ENCODE measurements at places on chromosomes 16 and 17.

GRCh38 chr16:19354371-19354770 is 63.3 kb upstream of the TMC5 start:
- DNase-seq = no peak

DNA sequence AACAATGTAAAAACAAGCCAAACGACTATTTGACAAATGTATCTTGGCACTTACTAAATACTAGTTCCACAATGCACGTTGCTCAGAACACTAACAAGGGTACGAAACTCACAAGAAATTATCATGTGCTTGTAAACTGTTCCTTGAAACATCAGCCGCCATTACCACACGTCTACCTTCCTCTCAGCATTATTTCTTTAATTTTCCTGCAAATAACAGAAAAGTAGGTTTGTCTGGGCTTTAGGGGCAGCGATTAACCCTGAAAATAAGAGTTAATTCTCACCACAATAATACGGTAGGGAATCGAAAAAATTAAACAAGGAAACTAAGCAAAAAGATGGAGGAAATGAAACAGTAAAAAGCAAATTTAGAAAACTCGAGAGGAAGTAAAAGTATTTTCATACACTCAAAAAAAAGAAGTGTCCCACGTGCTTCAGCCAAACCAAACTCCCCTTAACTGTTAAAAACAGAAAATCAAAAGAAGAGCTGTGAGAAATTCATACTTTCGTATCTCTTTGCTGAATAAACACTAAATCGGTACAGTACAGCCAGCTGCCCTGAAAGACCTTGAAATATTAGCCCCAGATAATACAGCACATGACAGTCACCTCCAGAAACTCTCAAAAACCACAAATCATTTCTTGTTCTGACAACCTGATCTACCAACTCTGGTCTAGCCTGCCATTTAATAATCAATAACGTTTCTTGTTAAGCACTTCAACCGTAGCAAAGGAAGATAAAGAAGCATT is 1.2 kb downstream of the ARHGAP17 start:
- peak; percentile 1 for DNase-seq

GRCh38 chr16:6483469-6484033 is 849.1 kb upstream of the RBFOX1 start:
- peak; percentile 86 for DNase-seq

GRCh38 chr16:47727131-47727530 is 266.0 kb downstream of the PHKB start:
- DNase-seq = no peak

- DNase-seq = peak; percentile 79
Observed at GRCh38 chr17:45284176-45285140, 22.6 kb upstream of the SPATA32 start.

- DNase-seq = peak; percentile 88
Observed at GRCh38 chr17:50865060-50865867, 890 bp downstream of the TOB1 start.

DNA sequence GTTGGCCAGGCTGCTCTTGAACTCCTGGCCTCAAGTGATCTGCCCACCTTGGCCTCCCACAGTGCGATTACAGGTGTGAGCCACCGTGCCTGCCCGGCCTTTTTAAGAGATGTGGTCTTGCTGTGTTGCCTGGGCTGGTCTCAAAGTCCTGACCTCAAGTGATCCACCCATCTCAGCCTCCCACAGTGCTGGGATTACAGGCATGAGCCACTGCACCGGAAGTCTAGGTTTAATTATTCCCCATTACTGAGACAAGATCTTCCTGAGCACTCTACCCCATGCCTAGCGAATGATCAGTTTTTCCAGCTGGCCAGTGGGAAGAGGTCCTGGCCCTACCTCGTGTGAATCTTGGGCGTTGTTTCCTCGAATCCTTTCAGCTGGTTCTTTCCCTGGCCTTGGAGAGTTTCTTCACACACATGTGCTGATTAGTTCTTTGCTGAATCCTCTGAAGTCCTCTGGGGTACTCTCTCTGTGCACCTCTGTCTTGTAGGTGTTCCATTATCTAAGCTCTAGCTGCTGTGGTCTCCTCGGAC is 18.9 kb downstream of the C16orf54 start:
- no peak for DNase-seq

DNA sequence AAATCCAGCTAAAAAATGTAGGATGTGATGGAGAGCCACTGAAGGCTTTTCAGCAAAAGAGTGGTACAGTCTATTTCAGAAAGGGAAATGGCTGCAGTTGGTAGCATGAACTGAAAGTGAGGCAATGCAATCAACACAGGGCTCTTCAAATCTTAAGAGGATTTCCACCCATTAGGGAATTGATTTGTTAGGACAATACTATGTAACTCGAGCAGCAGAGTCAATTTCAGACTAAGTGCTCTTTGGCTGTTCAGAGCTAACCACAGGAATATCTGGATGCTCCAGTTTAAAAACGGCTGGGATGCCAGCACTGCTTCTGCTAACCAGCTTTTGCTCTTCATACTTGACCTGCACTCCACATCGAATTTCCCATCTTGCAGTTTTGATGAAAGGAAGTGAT is 24.6 kb downstream of the CACNG1 start:
- DNase-seq = no peak

DNA sequence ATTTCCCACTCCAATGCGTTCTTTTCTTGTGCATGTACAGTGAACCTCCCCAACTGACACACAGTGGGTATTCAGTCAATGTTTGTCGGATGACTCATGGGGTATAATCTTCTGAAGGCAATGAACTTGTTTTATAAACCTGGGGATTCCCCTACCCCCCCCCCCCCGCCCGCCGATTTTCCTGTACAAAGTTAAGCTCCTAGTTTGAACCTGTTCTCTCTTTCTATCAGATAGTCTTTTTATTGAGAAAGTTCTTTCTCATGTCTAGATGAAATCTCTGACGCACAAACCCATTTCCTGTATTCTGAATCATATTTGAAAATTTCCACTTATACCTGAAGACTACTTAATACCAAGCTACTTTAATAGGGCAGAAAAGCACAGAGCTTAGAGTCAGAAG is 338.3 kb downstream of the CA10 start:
- DNase-seq = no peak

DNA sequence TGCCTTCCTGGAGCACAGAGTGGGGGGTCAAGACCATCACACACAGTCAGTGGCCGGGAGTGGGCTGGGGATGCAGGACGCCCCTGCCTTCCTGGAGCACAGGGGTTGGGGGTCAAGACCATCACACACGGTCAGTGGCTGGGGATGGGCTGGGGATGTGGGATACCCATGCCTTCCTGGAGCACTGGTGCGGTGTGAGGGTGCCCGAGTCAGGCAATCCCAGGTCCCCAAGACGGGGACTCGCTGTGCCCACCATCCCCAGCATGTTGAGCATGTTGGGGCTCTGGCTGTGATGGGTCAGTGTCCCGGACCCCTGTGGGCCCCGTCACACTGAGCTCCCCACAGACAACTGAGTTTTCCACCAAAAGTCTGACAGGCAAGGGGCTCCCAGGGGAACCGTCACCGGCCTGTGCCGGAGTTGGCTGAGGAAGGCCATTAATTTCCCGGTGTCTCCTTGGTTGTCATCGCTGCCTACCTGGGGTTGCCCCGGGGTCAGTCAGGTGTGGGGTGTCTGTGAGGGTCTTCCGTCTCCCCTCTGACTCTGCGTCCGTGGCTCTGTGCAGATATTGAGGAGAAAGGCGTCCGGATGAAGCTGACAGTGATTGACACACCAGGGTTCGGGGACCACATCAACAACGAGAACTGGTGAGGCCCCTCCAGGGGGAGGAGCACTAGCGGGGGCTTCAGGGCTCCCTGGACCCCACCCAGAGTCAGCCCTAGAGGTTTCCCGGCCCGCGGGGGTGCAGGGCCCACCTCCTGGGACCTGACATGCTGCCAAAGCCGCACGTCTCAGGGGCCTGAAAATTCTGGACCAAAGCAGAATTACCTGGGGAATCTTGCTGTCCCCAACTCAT is 347.1 kb downstream of the SEC14L1 start:
- DNase-seq = no peak

GRCh38 chr16:72807245-72807644 is 240.7 kb downstream of the ZFHX3 start:
- DNase-seq = no peak

- DNase-seq = peak; percentile 95
Observed at GRCh38 chr16:49855280-49855821, 561 bp downstream of the ZNF423 start.

DNA sequence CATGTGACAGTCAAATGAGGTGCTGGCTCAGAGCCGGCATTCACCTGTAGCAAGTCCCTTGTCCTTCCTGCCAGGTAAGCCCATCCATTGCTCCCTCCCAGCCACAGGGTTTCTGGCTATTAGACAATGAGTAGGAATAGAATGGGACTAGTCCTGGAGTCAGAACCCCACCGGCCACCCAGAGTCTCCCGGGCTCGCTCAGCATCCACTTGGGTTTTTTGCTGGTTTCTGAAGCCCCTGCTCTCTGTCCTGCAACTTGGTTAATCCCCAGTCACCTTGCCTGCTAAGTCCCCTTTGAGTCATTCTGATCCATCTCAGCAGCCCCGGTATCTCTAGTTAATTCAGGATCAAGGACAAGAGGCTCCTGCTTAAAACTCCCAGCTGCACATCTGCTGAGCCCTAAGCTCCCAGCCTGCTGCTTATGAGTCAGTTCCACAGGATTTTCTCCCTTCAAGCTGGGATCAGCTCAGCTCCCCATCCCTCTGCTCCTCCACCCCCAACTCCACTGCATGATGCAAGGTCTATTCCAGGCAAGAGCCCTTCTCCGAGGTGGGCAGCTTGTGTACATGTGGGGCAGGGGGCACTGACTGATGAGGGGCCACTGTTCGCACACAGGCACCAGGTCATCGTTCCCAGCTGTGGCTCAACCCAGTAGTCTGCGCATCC is 19.9 kb upstream of the MRPS23 start:
- DNase-seq = no peak

DNA sequence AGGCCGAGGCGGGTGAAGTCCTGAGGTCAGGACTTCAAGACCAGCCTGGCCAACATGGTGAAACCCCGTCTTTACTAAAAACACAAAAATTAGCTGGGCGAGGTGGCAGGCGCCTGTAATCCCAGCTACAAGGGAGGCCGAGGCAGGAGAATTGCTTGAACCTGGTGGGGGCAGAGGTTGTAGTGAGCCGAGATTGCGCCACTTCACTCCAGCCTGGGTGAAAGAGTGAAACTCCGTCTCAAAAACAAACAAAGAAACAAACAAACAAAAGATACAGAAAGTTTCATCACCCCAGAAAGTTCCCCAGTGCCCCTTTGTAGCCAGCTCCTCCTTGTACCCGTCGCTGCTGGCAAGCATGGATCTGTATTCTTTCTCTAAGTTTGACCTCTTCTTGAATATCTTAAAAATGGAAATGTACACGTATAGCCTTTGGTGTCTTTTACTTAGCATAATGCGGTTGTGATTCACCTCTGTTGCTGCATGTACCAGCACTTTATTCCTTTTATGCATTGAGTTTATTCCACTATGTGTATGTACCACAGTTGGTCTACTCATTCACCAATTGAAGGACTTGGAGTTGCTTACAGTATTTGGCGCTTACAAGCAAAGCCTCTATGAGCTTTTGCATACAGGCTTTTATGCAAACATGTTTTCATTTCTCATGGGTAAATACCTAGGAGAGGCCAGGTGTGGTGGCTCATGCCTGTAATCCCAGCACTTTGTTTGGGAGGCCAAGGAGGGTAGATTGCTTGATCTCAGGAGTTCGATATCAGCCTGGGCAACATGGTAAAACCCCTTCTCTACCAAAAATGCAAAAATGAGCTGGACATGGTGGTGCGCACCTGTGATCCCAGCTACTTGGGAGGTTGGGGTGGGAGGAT is 87.5 kb upstream of the CLEC18A start:
- no peak for DNase-seq

GRCh38 chr17:6313835-6314234 is 121.1 kb downstream of the AIPL1 start:
- DNase-seq = peak; percentile 45

DNA sequence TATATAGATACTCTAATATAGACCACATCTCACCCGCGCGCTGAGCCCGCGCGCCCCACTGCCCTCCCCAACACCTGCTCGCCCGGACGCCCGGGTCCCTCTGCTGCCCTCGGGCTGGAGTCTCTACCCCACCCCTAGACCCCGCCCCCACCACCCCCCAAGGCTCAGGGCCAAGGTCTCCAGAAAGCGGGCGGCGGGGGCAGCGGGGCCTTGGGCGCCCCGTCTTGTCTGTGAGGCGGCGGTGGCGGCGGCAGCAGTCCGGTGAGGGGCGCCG is 2.6 kb downstream of the HES7 start:
- no peak for DNase-seq

DNA sequence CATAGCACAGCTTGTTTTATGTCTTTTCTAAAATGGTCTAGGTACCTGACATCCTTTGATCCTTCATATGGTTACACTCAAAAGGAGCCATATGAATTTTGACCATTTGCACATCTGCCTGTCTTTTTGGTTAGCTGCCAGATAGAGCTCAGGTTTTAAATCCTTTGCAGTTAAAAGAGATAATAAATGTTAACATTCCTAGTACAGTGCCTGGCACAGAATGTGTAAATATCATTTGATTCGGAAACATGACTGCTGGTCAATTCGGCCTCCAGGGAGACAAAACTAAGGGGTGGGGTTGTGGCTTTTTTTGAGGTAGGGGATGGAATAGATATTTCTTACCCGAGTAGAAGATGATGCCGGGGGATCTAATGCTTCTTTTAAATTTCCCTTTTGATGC is 64.2 kb downstream of the FTO start:
- DNase-seq = no peak

DNA sequence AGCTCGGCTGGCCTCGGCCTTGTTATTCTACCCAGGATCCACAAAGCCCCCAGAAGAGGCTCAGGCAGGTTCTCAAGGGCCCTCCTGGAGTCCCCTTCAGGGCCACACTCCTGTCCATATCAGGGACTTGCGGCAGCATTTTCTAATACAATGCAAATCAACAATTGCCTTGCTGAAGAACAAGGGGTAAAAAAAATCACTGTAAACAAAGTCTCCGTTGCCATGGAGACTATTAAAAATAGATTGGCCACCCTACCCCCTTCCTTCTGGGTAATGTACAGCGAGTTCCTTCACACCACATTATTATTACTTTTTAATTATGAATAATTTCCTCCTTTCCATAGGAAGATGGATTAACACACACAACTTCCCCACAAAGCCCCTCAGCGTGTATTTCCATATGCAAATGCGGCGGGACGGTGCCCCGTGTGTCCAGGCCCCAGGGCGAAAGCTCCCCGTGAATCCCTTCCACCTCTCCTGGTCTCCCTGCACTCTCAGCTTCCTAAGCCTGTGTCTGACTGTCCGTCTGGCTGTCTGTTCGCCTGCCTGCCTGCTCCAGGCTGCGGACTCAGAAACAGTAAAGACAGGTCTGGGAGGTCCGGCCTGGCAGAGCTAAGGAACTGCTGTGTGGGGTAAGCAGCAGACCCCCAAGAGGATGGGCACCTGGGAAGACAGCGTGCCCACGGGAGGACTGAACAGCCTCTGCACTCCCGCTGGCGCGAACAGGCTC is 196.6 kb downstream of the RBFOX3 start:
- DNase-seq = no peak

DNA sequence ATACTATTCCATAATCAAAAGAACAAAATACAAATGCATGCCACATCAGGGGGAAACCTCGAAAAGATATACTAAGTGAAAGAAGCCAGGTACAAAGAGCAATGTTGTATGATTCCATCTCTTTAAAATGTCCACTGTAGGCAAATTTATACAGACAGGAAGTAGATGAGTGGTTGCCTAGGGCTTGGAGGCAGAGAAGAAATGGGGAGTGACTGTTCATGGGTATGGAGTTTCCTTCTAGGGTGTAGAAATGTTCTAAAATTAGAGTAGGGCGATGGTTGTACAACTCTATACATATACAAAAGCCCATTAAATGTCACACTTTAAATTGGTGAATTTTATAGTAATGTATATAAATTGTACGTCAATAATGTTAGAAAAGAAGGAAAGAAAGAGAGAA is 128.1 kb downstream of the MAF start:
- no peak for DNase-seq
